Activated CD4-positive, alpha-beta memory T cell treated with anti-CD3 and anti-CD28 coated beads, Interleukin-2, amount 10 ng/mL, durations not matched to agents 7 days and 5 days (primary cell): ENCODE measurements at places on chromosomes 12 and 14. TPM values are rescaled to one million over a fixed set of nuclear protein-coding genes. Genes with fewer than 3 reads are reported as not detected.

DNA sequence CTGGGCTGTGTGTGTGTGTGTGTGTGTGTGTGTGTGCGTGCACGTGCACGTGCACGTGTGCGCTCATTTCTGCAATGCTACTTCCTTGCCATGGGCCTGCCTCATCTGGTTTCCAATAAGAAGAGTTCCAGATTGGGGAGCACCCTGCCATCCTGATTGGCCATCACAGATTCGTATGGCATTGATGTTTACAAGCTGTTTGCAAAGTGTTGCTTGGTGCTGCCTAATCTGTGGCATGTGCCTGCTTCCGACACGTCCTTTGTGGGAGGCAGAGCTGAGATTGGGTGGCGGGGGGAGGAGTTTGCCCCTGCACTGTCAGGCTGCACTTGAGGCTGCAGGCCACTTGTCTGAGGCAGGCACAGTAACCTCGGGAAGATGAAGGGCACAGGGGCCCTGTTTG is 39.2 kb downstream of the SAMD4A start:
- no peak overlapping the region for H3K27ac ChIP-seq
- DNase-seq, result no peak
- peaks cover 9% of the 10 kb centered on the region for H3K27me3 ChIP-seq
- no peaks in the 10 kb centered on the region for H3K4me1 ChIP-seq

Gene KRT75
- not detected for total RNA-seq

Gene LMNTD1
- not detected for total RNA-seq

DNA sequence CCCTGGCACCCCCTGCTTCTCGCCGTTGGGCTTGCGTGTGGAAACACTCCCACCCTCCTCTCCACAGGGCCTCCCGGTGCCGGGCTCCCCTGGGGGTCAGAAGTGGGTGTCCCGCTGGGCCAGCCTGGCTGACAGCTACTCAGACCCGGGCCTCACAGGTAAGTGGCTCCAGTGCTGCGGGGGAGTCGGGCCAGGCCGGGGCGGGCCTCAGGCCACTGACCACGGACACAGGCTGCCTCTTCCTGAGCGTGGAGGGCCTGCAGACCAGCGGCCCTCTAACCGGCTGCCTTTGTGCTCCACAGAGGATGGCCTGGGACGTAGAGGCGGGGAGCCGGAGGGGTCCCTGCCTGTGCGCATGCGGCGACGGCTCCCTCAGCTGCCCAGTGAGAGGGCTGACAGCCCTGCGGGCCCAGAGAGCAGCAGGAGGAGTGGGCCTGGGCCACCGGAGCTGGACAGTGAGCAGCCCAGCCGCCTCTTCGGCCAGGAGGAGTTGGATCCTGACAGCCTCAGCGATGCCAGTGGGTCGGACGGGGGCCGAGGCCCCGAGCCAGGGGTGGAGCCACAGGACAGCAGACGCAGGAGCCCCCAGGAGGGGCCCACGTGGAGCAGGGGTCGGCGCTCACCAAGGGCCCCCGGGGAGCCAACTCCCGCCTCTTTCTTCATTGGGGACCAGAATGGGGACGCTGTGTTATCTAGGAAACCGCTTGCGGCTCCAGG is 21.1 kb downstream of the CEP170B start:
- no peak overlapping the region for H3K4me3 ChIP-seq
- H3K4me1 ChIP-seq, result no peaks in the 10 kb centered on the region
- no peaks in the 10 kb centered on the region for H3K27me3 ChIP-seq
- H3K27ac ChIP-seq, result no peak overlapping the region
- DNase-seq, result no peak

DNA sequence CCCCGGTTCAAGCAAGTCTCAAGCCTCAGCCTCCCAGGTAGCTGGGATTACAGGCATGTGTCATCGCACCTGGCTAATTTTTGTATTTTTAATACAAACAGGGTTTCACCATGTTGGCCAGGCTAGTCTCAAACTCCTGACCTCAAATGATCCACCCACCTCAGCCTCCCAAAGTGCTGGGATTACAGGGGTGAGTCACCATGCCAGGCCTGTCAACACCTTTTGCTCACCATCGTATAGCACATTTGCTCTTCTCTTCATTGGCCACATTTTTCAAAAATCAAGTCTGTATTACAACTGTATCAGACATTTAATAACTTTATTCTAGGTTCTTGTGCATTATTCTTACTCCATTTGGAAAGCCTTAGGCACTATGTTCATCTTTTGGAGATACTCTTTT is 50.3 kb downstream of the BCAT1 start:
- H3K27me3 ChIP-seq, result peaks cover 19% of the 10 kb centered on the region
- no peak for DNase-seq
- no peak overlapping the region for H3K4me3 ChIP-seq
